Stimulated activated CD8-positive, alpha-beta memory T cell treated with anti-CD3 and anti-CD28 coated beads, Interleukin-7, amount 100 ng/mL, for 1 hour (primary cell): ENCODE measurements at places on chromosomes 5 and 9.
A peak's percentile ranks its signal among the peaks of the same experiment; 100 is the strongest.

GRCh38 chr9:37061768-37062167, 27.7 kb upstream of the PAX5 start:
- DNase-seq = no peak

- DNase-seq = no peak
Observed at GRCh38 chr9:19409401-19410194, 789 bp downstream of the ACER2 start.

DNA sequence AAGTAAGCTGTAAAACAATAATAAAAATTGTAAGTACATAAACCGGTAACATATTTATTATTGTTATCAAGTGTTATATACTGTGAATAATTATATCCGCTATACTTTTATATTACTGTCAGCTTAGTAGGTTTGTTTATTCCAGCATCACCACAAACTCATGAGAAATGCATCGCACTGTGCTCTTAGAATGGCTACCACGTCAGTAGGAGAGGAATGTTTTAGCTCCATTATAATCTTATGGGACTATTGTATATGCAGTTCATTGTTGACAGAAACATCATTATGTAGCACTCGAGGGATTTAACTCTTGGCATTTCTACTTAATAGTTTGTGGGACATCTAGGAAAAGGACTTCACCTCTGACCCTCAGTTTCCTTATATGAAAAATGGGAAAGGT, 16.4 kb downstream of the SLC12A2 start:
- no peak for DNase-seq

DNA sequence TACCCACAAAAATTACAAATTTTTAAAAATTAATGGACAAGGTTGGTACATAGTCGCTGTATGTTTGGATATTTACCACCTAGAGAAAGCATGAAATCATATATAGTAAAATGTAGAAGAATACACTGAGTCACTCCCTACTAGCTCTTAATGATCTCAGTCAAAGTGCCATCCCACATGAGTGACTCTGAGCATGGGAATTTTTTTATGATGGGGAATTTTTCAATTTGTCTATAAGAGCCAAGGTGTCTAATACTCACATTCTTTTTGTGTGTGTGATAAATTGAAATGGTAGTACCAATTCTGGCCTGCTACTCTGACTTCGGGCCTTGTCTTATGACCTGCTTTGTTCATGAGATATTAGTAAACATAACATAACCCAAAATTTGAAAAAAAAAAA, 483.2 kb downstream of the CDH10 start:
- DNase-seq = no peak

- DNase-seq = no peak
Observed at GRCh38 chr9:25205285-25205684, 473.0 kb downstream of the TUSC1 start.

DNA sequence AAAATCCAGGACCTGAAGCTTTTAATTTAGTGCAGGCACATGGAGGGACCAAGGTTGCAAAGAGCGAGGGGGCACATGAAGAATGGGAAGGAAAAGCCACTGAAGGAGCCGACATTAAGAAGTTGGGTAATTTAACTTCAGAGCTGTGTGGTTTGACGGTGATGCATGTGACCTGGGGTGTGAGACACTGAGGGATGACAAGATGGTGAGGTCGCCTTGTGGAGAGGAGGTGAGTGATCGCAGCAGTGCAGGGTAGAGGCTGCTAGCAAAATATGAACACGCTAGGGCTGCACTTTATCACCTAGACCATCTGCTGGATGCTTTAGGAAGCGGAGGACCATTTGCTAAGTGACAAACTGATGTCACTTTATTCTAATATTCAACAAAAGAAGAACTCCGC, 339.0 kb upstream of the KIF2A start:
- DNase-seq = no peak

GRCh38 chr9:136052991-136053756, 41.9 kb downstream of the NACC2 start:
- DNase-seq = no peak

- DNase-seq = no peak
Observed at GRCh38 chr5:80187421-80188090, 68.3 kb downstream of the SERINC5 start.

DNA sequence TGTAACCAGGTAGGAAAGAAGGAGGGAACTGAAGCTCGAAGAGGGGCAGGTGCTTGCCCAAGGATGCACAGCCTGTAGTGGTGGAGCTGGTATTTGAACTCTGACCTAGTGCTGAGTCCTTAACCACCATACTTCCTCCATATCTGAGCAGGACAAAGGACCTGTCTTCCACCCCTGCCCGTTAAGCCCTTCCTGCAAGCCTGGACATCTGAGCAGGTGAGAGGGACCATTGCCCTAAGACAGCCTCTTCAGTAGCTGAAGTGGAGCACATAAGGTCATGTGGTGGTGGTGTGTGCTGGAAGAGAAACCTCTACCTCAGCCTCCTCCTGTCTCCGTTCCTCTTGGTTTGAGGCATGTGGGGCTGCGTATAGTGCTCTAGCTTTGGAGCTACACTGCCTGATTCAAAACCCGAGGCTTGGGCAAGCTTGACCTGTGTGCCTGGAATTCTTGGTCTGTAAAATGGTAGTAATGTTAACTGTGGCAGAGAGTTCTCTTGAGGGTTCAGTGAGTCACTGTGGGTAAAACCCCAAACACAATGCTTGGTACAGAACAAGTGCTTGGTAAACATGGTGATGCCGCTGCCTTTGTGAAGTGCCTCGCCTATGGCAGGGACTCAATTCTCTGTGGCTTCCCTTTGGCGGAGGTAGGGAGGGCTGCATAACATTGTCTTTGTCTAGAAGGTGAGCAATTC, 7.4 kb downstream of the GALNT10 start:
- DNase-seq = peak; percentile 36

GRCh38 chr5:90111364-90112032, 298.1 kb downstream of the CETN3 start:
- DNase-seq = no peak

DNA sequence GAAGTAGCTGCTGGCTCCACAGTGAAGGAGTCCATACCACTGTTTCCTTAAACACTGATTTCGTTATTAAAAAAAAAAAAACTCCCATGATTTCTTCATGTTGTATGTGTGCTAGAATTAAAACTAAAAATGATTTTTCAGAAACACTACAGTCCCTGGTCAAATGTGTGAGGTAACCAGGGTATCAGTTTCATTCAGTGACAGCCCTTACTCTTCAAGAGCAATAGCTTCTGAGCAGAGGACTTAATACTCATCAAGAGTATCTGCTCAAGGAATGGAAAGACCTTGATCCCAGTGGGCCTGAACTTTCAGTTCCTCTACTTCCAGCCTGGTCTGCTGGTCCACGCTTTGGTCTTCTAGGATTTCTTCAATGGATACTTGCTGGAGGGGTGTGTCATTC, 95.1 kb downstream of the BNC2 start:
- no peak for DNase-seq

- DNase-seq = no peak
Observed at GRCh38 chr5:126133424-126133823, 289.8 kb upstream of the GRAMD2B start.

- no peak for DNase-seq
Observed at GRCh38 chr5:82246960-82247574, 31.1 kb downstream of the RPS23 start.

GRCh38 chr5:134143944-134144941, 29.8 kb downstream of the TCF7 start:
- DNase-seq = no peak

DNA sequence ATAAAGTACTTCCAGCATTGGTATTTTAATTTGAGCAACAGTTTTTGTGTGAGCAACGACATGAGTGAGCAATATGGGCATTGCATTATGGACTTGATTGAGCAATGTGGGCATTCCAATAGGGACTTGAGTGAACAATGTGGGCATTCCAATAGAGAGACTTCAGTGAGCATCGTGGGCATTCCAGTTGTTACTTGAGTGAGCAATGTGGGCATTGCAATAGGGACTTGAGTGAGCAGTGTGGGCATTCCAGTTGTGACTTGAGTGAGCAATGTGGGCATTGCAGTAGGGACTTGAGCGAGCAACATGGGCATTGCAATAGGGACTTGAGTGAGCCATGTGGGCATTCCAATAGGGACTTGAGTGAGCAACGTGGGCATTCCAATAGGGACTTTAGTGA, 52.2 kb downstream of the ZCCHC7 start:
- no peak for DNase-seq

DNA sequence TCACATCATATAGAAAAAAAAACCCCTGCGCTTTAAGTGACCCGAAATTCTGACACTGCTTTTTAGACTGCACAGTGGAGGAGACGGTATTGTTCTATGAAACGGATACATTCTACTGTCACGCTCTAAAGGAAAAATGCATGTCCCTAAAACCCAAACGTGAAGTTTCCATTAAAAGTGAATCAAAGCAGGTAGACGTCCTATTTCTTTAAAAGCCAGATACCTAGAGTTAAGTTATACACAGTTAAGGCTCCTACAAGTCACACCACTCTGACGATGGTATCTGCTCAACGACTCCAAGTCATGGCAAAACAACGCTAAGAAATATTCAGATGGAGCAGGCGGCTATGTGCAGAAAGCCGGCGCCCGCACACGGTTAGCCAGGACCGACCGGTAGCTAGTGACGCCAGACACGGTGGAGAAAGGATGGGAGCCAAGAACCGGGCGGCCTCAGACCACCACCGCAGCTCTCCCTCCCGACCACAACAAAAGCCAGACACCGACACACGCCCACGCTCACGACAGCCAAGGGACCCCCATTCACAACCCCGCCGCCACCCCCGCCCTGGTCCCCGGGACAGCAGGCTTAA, 734 bp downstream of the SKP1 start:
- DNase-seq = no peak

DNA sequence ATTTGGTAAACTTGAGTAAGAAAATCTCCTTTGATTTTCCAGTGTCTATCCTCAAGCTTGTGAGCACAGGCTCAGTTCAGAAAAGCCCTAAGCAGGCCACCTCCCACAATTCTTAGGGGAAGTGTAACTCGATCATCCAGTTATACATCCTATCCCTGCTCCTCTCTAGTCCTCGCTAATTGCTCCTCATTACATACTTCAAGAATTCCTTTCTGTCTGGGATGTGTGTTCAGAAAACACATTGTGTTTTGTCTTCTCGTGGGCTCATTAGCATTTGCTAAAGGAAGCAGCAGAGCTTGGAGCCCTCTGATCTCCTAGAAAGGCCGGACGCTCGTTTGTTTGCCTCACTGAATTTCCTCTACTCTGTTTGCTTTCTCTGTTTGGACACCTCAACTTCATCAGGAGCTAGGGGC, 268.2 kb upstream of the RFX3 start:
- DNase-seq = no peak

DNA sequence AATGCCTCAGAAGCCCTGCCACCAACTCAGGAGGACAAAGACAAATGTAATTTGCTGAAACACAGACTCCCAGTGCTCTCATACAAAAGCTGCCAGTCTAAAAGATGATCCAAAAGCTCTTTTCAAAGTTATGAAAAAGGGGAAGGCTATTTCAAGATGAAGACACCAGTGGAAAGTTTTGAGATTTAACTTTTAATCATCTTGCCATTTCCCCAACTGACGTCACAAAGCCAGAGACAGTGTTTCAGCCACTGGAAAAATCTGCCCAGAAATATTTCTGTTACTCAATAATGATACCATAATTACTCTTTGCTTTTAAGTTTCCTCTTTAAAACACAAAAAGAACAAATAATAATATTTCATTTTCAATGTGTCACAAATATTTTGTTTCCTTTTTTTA, 20.9 kb downstream of the ENG start:
- no peak for DNase-seq

GRCh38 chr9:35864695-35865255, 5.4 kb downstream of the OR13J1 start:
- no peak for DNase-seq

DNA sequence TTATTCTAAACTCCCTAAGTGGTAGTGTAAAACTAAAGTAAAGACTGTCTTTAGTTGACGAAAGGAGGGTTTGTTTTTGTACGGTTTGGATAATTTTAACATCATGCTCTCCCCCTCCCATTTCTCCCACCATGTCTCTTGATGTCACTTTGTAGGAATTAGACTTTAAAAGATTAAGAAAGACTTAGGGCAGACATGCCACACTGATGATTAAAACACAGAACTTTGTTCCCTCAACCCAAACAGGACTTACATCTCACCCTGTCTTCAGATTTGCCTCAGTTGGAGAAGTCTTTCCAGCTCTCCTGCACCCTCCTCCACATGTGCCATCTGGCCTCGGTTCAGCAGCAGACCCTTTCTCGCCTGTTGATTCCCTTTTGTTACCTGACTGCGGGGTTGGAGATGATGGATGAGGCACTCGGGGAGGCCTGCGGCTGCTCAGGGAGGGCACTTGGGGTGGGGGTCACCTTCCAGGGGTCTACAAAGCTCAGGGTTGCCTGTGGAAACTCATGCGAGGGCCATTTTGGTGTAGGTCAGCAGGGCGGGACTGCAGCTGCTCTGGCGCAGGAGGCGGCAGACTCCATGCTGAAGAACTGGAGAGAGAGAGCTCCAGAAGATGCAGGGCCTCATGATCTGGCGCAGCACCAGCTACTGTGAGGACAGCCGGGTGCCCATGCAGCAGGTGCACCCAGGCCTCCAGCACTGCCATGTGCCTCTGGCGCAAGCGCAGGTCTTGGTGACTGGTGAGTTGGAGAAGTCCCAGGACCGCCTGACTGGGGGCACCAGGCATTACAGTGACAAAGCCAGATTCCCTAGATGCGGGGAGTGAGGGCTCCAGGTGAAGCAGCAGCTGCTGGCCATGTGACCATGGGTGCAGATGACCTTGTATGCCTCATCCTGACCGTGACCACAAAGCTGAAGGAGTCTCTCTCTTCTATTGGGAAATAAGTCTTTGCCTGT, 24.5 kb upstream of the EXOC3 start:
- DNase-seq = no peak

DNA sequence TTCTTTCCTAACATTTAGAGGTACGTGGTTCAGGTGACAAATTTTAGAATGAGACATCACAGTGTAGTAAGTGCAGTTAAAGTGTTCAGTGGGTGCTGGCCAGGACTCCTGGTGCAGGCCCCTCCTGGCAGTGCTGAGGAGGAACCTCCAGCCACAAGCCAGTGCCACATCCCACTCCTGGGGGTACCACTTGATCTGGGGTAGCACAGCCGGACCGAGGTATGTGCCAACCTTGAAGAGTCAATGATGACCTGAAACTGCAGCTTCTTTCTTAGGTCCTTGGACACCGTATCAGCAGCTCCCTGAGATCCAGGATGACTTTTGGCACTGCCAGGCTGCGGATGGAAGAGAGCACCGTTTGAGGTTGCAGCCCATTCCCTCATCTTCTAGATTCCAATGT, 310.4 kb upstream of the IRX4 start:
- no peak for DNase-seq
